ENCODE measurements at places on chromosomes 13 and 19.
A peak's percentile ranks its signal among the peaks of the same experiment; 100 is the strongest.

DNA sequence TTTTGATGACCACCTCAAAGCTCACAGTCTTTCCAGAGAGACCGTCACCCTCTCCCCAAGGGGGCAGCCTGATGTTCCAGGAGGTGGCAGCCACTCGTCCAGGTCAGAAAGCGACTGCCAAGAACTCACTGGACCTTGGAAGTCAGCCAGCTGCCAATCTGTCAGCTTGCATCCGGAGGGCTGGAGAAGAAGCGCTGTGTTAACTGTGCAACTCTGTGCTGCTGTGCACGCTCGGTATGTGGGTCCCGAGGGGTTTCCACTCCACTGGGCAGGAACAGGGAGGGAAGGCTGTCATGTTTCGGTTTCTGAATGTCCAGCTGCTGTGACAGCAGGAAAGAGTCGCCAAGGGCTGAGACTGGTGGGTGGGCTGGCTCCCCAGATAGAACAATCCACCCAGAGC lies 89.2 kb downstream of the CACNA1A start:
- no peak for DNase-seq

GRCh38 chr19:40193587-40193849 lies 2.3 kb downstream of the MAP3K10 start:
- no peak for DNase-seq

DNA sequence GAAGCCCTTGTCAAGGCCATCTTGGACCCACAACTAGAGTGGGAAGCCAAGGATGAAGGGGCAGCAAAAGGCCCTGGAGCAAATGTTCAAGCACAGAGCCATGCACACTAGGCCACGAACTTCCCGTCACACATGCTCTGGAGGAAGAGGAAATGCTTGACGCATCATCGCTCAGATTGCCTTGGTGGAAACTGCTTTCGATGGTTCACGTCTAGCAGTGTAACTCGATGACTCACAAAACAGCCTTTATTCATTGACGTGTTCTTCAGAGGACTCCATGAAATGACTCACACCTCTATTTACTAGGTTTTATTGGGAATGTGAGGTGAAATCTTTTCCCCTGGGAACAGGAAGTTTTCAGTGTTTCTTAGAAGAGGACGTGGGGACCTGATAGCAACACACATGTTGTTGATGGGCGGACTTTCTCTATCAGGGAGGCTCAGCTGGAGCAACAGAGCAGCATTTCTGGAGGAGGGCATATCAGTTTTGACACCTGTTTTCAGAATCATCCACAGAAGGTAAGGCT lies 79.8 kb upstream of the FLT1 start:
- DNase-seq, result peak; percentile 39

DNA sequence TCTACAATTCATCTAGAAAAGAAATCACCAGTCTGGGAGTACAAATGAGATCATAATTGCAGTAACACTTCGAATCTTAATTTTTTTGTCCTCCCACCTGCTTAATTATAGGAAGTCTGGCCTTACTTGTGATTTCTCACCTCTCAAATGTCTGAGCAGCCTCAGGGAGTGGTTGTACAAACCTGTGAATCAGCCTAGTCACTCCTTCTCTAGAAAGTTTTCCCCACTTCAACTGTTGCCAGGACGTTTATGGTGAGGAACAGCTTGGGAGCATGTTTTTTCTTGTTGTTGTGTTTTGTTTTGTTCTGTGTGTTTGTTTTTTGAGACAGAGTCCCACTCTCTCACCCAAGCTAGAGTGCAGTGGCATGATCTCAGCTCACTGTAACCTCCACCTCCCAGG lies 50.3 kb upstream of the CLDN10 start:
- DNase-seq, result no peak

DNA sequence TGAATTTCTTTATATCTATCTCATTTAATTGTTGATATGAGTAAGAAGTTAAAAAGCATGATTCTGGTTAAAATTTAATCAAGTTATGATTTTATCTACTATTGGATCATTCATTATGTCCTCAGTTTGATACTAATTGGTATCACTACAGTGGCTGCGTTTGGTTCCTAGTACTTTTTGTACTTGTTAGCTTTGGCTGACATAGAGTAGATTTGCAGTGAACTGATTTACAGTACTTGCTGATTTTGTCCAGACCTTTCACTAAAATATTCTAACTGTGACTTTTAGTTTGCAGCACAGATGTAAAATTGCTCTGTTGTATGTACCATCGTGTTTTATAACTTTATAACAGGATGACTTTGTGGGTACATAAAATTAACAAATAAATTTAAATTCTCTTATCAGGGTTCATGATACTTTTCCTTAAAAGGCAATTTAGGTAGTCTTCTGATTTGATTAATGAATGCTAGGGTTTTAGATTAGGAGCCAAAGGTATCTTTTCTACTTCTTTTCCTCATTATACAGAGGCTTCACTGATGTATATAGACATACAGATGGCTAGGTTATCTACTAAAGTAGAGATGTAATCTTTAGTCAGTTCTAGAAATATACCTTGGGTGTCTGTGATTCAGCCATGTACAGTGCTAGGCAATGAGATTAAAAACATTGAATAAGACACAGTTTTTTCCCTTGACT lies 8.7 kb downstream of the UCHL3 start:
- DNase-seq, result no peak

- no peak for DNase-seq
Measured at GRCh38 chr13:57740719-57741118, 109.2 kb downstream of the PCDH17 start.

GRCh38 chr13:104006625-104007075 lies 940.4 kb upstream of the SLC10A2 start:
- DNase-seq, result no peak

GRCh38 chr13:97629601-97630272 lies 195.8 kb downstream of the RAP2A start:
- no peak for DNase-seq

GRCh38 chr19:40465025-40465556 lies 454 bp downstream of the BLVRB start:
- peak; percentile 20 for DNase-seq

DNA sequence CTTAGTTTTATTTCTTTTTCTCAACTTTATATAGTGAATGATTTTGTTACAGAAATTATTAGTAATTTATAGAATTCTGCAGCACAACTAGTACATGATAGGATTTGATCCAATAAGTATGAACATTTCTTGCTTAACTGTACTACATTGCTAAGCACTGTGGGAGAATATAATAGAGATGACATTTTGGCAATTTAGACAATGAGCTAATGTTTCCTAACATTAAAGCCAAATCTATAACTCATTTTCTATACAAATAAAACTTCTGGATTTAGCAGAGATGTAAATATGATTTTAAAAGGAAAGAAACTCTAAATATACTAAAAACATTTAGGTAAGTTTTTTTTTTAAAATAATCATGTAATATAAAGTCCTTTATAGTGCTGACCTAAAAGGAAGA lies 87.3 kb downstream of the FNDC3A start:
- DNase-seq, result no peak

GRCh38 chr19:10911579-10912363 lies 16.7 kb downstream of the YIPF2 start:
- DNase-seq, result no peak

GRCh38 chr13:106061781-106062180 lies 473.7 kb downstream of the EFNB2 start:
- DNase-seq, result no peak

GRCh38 chr19:53659292-53659691 lies 27.5 kb downstream of the DPRX start:
- DNase-seq, result no peak

GRCh38 chr19:47258434-47258833 lies 2.1 kb downstream of the CCDC9 start:
- no peak for DNase-seq

DNA sequence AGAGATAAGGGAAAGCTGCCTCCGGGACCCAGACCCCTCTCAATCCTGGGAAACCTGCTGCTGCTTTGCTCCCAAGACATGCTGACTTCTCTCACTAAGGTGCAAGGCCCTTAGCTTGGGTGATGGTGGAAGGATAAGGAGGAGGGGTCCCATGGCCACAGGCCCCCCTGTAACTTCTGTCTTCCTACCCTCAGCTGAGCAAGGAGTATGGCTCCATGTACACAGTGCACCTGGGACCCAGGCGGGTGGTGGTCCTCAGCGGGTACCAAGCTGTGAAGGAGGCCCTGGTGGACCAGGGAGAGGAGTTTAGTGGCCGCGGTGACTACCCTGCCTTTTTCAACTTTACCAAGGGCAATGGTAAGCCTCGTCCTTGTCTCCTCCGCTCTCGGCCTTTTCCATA lies 2.0 kb downstream of the CYP2F1 start:
- DNase-seq, result no peak

- no peak for DNase-seq
Measured at GRCh38 chr13:72384186-72384823, 343.1 kb downstream of the MZT1 start.

DNA sequence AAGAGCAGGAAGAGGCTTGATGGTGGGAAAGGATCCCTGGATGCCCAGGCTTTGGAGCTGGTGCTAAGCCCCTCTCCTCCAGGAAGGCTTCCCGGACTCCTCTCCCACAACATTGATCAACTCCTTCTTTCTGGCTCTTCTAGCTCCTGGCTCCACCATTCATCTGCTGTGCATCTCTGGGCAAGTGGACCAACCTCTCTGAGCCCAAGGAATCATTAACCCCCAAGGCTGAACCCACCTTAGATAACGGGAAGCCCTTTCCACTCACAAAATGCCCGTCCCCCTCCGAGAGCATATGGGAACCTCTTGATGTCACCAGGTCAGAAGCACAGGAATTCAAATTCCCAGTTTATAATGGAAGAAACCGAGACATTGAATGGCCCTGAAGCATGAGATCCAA lies 5.2 kb downstream of the SIRT6 start:
- no peak for DNase-seq

- DNase-seq, result peak; percentile 59
Measured at GRCh38 chr19:3224346-3225168, at the start of gene CELF5. TSS of gene CELF5 (plus strand) at chr19:3224661. CDS start at chr19:3224740, 79 bp downstream.

GRCh38 chr19:11174336-11174735 lies 18.8 kb upstream of the SPC24 start:
- no peak for DNase-seq

DNA sequence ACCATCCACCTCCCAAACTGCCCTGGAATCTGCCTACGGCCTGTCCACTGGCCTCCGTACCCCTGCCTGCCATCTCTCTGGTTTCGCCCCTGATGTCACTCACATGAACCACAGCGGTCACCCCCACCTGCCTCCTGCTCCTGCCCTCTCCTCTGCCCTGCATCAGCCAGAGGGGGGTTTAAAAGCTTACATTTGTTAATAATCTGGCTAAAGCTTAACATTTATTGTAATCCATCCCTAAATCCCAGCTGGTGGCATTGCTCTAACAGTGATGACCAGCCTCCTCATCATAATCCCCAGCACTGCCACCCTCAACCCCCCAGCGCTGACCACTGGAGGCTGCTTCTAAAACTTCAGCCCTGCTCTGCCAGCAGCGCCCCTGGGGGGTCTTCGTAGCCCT lies 38.9 kb downstream of the DNM2 start:
- no peak for DNase-seq

- peak; percentile 46 for DNase-seq
Measured at GRCh38 chr13:19860884-19861655, 2.4 kb downstream of the ZMYM5 start.

- DNase-seq, result no peak
Measured at GRCh38 chr19:19448238-19448544, 42.7 kb downstream of the GATAD2A start.

- DNase-seq, result no peak
Measured at GRCh38 chr19:33194886-33195644, 935 bp downstream of the LRP3 start.

All from activated CD4-positive, alpha-beta memory T cell treated with anti-CD3 and anti-CD28 coated beads, Interleukin-2, amount 10 ng/mL, durations not matched to agents 7 days and 5 days (primary cell).